ENCODE measurements at places on chromosomes 12 and 14.

- no peak for DNase-seq
These were observed 1.3 kb downstream of the RCOR1 start for GRCh38 chr14:102593825-102594137.

DNA sequence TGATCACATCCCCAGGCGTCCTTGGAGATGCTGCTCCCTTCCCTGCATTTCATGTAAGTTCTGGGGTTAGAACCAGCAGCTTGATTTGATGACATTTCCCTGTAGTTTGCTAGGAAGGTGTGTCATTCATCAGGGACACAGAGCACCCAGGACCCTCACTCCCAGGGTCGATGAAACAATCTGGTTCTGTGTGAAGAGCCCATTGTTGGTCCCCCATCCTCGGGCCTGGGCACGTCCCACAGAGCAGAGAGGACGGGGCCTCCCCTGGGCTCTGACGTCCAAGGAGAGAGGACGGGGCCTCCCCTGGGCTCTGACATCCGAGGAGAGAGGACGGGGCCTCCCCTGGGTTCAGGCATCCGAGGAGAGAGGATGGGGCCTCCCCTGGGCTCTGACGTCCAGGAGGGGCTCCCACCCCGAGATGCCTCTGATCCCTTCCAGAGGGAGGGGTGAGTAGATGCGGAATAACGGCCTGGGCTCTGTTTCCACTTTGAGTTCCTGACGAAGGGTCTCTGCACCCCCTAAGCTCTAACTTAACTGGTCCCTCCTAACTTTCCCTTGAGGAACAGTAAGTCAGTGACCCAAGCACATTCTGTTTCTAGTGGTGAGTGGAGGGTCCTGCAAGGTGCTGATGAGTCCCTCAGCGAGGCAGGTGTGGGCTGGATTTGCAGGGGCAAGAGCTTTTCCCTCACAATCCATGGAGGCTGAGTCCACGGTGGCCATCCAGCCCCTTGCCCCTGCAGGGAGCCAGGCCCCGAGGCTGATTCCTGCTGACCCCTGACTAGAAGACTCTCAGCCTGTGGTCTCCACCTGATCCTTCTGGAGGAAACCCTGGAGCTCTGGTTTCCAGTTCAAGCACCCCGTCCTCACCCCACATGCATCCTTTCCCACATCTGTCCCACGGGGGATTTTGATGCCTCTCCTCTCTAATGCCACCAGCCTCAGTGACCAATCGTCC, 35.5 kb upstream of the SFSWAP start:
- no peak for DNase-seq

- DNase-seq, result no peak
These were observed 69.6 kb upstream of the RD3L start for GRCh38 chr14:104011824-104012517.

GRCh38 chr14:58947814-58948445, 240.5 kb upstream of the DAAM1 start:
- DNase-seq, result no peak

GRCh38 chr12:106112145-106112821, 26.5 kb downstream of the NUAK1 start:
- no peak for DNase-seq

DNA sequence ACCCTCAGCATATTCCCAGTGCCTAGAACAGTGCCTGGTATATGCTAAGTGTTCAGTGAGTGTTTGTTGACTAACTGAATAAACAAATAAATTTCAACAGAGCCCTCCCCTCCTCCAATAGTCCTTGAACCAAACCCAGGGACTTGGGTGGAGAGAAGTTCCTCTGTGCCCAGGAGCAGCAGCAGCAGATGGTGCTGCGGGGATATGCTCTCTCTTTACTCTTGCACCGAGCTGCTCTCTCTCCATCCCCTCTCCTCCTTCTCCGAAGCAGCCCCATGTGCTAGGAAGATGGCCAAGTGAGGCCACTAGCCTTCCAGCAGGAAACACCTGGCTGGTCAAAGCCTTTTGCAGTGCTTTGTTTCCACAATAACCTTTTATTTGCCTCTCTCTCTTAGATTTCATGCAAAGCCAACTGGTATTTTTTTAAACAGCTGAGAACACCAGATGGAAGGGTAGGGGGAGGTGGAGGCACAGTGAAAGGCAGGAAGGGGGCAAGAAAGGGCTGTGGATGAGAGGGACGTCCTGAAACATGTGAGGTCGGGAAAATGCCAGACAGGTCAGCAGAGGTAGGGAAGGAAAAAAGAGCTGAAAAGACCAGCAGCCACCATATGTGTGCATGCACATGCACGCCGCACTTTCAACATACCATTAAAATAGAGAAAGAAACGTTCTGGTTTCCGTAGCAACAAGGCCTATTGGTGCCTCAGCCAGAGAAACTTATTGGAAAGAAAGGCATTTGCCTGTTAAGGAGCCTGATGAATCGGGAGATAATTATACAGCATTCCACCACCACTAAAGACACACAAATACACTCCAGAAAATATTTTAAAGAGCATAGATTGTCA, 78.9 kb downstream of the EMP1 start:
- no peak for DNase-seq

GRCh38 chr14:93804654-93805053, 16.4 kb upstream of the PRIMA1 start:
- no peak for DNase-seq

DNA sequence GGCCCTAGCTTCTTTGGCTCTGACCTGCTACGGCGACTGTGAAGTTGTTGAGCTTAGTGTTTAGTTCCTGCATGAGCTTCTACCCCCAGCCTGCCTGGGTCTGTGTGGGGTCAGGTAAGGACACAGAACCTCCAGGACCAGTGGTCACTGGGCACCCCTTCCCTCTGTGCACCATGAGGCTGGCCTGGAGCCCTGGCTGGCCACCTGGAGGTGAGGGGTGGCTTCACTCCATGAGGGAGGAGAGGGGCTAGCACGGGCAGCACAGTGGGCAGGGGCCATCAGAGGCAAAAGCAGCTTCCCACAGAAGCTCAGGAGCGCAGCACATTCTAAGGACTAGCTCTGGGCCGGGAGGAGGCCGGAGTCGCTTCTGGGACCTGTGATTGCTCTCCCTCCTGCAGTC, 36.7 kb downstream of the CCDC92 start:
- DNase-seq, result no peak

- no peak for DNase-seq
These were observed 40.1 kb downstream of the NPAS3 start for GRCh38 chr14:32978691-32979255.

GRCh38 chr14:70514168-70515069, 20.4 kb downstream of the ADAM20 start:
- no peak for DNase-seq

GRCh38 chr12:82527165-82527780, 159.4 kb upstream of the TMTC2 start:
- DNase-seq, result no peak

- DNase-seq, result no peak
These were observed 751 bp upstream of the GPRC5A start for GRCh38 chr12:12890543-12891079.

- DNase-seq, result no peak
These were observed 713.2 kb downstream of the NOVA1 start for GRCh38 chr14:25884657-25885056.

- DNase-seq, result no peak
These were observed 561.6 kb downstream of the RERGL start for GRCh38 chr12:17528394-17528793.

DNA sequence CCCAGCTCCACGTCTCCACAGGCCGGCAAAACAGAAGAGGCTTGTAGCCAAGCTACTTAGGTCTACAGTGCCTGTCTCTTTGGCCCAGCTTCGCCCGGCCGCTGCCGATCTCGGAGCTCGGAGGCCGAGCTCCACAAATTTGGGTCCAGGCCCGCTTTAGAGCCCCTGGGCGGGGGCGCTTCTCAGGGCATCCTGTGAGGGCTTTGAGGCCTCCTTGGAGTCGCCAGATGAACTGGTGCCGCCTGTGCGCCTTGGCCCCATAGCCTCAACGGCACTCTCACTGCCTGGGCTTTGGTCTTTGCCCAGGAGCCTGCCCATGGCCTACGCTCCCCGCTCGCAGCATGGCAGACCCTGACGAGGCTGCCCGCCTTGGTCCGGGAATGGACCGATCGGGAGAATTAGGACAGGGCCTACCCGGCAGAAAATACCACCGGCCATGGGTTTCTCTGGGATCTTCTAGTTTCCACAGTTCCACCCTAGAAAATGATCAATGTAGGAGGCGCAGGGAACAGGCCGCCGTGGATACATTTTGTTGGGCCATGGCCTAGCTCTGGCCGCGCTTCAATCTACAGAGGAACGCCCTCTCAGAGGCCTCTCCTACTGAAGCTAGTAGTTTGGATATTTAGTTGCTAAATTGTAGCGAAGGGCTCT, 953 bp upstream of the NKX2-8 start:
- no peak for DNase-seq

DNA sequence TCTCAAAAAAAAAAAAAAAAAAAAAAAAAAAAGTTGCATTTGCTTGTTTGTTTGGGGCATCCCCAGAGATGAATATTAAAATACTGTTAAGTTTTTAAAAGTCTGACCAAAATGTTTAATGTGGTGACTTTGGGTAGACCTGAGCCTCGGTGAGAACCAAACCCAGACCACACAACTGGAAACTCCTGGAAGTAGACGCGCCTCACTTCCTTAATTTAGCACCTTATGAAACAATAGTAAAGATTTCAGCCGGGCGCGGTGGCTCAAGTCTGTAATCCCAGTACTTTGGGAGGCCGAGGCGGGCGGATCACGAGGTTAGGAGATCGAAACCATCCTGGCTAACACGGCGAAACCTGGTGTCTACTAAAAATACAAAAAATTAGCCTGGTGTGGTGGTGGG, 9.3 kb downstream of the NFKBIA start:
- no peak for DNase-seq

DNA sequence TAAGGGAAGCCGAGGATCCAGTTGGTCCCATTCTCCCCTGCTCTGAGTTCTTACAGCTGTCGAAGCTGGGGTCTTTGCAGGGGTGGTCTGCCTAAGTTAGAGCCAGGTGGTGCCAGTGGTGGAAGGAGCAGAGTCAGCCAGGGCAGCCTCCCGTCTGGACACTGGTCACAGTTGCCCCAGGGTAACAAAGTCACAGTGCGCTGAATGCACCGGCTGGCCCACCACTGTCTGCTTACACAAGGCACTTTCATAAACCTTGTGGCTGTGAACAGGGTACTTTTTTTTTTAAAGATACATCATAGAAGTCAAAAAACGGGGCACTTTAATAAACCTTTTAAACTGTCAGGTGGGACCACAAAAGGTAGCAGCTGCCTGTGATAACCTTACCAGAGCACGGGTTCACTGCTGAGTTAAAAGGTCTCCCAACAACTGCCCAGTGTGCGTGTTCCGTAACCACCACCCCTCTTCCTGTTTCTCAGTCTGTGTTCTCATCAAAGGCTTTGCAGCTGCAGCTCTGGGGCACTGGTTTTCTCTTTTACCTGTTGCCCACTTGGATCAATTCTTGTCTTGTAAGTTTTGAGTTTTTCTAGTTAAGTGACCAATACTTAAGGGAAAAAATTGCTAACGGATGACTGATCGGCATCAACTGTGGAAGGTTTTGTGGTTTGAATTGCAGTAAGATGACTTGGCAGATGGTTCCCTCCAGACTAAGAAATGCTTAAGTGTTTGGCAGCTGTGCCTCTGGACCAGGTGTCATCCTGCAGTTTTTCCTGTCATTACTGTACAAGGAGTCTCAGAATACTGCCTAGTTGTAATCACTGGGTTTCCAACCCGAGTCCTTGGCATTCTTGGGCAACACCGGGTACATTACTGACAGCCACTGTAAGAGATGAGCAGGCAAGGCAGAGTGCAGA, 55.9 kb downstream of the DYNC1H1 start:
- no peak for DNase-seq
